NCI-H460 (cell line): ENCODE measurements at places on chromosomes 1 and 21.

GRCh38 chr21:45555557-45556301, 13.5 kb upstream of the SLC19A1 start:
- DNase-seq = peak; percentile 82

- DNase-seq = no peak
Measured at GRCh38 chr1:156480016-156480370, 20.6 kb downstream of the MEF2D start.

GRCh38 chr1:156592910-156593660, 1.5 kb downstream of the NAXE start:
- DNase-seq = no peak

- DNase-seq = no peak
Measured at GRCh38 chr1:50667710-50668356, 244.6 kb upstream of the DMRTA2 start.

DNA sequence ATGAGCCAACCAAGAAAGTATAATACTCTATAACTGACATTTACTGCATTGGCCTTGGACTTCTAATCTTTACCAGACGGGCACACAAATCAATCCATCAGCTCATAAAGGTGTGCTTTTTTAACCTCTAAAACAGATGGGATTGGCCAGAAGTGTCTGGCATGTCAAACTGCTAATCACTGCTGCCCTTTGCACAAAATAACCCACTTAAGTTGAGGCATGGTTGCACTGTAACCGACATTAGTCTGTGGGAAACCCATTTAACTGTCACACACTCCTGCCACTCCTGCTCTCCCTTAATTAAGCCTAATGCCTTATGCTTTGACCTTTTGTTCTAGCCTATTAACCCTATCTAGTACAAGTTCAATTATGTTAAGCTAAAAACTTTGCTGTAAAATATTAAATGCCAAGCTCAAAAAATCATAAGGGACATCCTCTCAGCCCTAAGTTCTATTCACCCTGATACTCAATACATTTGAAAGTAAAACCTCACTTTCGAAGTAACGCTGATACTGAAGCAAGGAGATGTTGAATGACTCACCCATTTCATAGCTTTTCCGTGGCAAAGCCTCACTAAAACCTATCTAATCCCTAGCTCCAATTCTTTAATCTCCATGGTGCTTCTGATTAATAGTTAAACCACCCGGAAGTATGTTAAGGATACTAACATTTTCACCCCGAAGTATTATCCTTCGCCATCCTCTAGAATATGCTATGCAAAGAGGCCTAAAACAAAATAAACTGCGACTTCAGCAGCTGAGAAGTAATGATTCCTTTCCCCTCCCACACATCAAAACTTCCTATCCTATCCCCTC, 12.9 kb downstream of the NRIP1 start:
- no peak for DNase-seq

DNA sequence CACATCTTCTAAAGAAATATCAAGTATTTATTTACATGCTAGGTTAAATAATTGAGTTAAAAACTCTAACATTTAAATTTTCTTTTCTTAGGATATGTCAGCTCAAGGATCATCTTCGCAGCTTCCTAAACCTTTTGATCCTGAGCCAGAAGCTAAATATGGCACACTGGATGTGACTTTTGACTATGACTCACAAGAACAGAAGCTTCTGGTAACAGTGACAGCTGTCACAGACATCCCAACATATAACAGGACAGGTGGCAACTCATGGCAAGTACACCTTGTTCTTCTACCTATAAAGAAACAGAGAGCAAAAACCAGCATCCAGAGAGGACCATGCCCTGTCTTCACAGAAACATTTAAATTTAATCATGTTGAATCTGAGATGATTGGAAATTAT, 132.7 kb upstream of the SERTAD4 start:
- DNase-seq = no peak

- peak; percentile 26 for DNase-seq
Measured at GRCh38 chr1:233614173-233614742, 352 bp downstream of the KCNK1 start.

DNA sequence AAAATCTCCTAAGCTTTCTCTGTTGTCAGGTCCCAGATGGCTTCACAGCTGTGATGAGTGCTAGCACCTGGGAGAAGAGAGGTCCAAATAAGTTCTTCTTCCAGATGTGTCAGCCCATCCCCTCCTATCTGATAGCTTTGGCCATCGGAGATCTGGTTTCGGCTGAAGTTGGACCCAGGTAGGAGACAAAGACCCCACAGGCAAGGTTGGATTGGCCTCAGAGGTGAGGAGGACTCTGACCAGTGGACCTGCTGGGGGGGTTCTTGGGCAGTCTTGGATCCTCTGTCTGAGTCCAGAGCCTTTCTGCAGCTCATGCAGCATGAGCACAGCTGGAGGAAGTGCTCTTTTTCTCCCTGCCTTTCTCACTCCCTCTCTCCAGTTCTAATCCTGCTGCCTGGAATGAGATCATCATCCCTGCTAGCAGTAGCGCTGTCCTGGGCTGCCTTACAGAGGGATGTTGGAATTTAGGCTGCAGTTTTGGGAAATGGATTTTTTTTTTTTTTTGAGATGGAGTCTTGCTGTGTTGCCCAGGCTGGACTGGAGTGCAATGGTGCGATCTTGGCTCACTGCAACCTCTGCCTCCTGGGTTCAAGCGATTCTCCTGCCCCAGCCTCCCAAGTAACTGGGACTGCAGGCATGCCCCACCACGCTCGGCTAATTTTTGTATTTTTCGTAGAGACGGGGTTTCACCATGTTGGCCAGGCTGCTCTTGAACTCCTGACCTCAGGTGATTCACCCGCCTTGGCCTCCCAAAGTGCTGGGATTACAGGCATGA, 7.1 kb downstream of the RNPEP start:
- no peak for DNase-seq

- DNase-seq = no peak
Measured at GRCh38 chr1:53620061-53620855, 118.7 kb downstream of the GLIS1 start.

DNA sequence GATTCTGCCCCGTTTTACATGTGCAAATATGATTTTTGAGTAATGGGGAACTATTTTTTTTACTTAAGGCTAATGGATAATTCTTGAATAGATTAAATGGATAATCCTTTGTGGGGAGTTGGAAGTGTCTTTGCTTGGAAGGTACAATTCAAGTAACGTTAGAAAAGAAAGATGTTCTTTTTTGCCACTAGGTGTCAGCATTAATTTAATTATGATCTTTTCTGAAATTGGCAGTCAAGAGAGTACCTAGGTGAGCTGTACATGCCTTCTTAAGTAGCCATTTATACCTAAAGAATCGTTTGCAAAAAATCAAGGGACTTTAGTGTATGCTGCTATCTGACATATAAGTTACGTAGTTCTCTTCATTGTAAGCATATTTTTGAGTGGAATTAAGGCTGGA, 2.2 kb downstream of the FBXO28 start:
- DNase-seq = peak; percentile 56

- DNase-seq = no peak
Measured at GRCh38 chr1:243286409-243287122, 30.7 kb downstream of the SDCCAG8 start.

GRCh38 chr1:238061967-238062613, 171.4 kb upstream of the ZP4 start:
- no peak for DNase-seq

DNA sequence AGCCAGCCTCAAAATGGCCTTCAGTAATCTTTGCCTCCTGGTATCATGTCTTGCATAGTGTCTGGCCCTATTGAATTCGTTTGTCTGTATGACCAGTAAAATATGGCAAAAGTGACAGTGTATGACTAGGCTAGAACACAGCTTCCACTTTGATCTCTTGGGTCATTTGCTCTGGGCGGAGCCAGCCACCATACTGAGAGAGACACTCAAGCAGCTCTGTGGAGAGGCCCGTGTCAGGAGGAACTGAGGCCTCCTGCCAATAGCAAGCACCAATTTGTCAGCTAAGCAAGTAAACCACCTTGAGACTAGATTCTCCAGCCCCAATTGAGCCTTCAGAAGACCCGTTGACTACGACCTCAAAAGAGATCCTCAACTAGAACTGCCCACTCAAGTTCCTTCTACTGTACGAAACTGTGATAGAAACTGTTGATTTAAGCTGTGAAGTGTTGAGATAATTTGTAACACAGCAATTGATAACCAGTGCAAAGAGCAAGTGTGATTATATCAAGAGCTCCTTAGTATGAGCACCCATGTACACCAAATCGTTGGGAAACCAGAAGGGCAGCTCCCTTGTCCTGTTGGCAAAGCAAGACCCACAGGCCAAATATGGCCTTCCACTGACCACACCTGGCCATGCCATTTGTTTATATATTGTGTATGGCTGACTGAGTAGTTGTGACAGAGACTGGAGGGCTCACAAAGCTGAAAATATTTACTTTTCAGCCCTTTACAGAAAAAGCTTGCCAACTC, 52.7 kb upstream of the SERBP1 start:
- no peak for DNase-seq

- no peak for DNase-seq
Measured at GRCh38 chr1:164774819-164775654, 216.1 kb downstream of the PBX1 start.

- no peak for DNase-seq
Measured at GRCh38 chr1:26345718-26346117, 8.2 kb downstream of the CRYBG2 start.

DNA sequence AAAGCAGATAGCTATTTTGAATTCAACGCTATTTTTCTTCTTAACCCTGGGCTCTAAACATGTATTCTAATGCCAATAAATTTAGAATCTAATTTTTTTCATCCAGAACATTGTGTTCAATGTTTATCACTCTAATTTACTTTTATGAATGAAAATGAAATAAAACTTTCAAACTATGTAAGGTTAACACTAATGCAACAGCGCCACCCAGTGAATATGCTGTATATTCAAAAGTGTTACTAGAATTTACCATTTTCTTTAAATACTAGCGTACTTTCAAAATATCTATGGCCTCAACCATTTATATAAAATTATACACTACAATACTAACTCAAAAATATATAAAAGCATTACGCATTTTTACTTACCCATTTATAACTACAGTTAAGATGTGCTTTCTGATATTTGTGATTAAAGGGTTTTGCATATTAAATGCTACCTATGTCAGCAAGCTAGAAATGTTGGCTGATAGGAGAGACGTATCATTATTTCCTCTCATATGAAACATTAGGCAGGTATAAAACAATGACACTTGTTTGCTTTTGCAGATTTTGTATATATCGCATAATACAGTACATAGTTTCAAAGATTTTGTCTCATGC, 5.9 kb upstream of the NUF2 start:
- peak; percentile 45 for DNase-seq
